ENCODE measurements at places on chromosomes 2 and 18. TPM values are rescaled to one million over a fixed set of nuclear protein-coding genes. Genes with fewer than 3 reads are reported as not detected.

GRCh38 chr2:6111781-6112261 lies 419.6 kb downstream of the SOX11 start:
- H3K27me3 ChIP-seq: no peaks in the 10 kb centered on the region
- no peaks in the 10 kb centered on the region for H3K36me3 ChIP-seq
- DNase-seq: no peak
- H3K27ac ChIP-seq: no peak overlapping the region

DNA sequence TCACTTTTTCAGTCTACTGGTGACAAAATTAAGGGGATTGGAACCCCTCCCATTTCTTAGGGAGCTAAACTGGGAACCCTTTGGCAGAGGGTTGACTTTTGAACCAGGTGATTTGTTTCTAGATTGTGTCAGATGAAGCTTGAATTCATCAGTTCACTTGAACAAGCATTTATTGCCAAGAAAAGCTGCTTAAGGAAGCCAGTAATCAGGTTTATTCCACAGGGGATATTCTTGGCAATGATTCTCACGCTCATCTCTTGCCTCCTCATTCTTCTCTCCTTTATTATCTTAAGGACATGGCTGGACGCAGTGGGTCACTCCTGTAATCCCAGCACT lies 101.0 kb downstream of the ALPK2 start:
- H3K4me3 ChIP-seq: no peak overlapping the region
- no peak for DNase-seq
- H3K4me1 ChIP-seq: peaks cover 4% of the 10 kb centered on the region
- no peaks in the 10 kb centered on the region for H3K36me3 ChIP-seq
- peak overlapping the region; percentile 15 for H3K27ac ChIP-seq
- H3K27me3 ChIP-seq: no peaks in the 10 kb centered on the region

GRCh38 chr2:187316040-187316439 lies 132.0 kb downstream of the CALCRL start:
- H3K4me3 ChIP-seq: no peak overlapping the region
- H3K36me3 ChIP-seq: no peaks in the 10 kb centered on the region
- H3K4me1 ChIP-seq: no peaks in the 10 kb centered on the region
- no peaks in the 10 kb centered on the region for H3K27me3 ChIP-seq
- no peak overlapping the region for H3K27ac ChIP-seq
- DNase-seq: no peak

DNA sequence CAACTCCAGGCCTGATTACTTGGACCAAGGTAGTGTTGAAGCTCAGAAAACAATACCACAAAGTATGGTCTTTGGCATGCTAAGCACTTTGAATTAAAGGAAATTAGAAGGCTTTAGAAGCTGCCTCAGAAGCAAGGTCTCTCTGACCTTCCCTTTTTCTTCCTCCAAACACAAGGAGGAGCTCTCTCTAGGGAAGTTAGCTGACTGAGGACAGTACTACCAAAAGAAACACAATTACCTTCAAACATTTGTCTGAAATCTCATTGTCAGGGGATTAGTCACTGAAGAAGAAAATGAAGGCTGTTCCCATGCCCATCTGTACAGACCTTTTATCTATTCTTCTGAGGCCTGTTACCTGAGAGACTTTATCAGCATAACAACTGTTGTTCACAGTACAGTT lies 279.3 kb downstream of the CDH20 start:
- H3K36me3 ChIP-seq: no peaks in the 10 kb centered on the region
- H3K27ac ChIP-seq: no peak overlapping the region
- no peak for DNase-seq

GRCh38 chr2:193527146-193527545 lies 1332.4 kb upstream of the TMEFF2 start:
- no peaks in the 10 kb centered on the region for H3K27me3 ChIP-seq
- no peaks in the 10 kb centered on the region for H3K36me3 ChIP-seq
- no peaks in the 10 kb centered on the region for H3K4me1 ChIP-seq

DNA sequence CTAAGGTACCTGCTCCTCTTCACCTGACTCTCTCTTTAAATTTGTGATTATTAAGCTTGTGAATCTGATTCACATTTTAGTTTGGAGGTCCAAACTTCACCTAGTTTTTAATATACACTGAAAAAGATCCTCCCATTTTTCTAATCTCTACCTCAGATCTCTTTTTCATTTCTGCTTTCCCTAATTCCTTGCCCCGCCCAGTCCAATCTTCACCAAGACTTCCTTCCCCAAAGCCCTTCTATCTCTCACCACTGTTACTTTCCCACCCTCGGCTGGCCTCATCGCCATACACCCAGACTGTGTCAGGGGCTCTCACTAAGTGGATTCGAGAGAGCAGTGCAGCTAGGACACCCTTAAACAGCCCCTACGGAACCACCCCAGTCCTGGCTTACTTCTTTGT lies 40.0 kb downstream of the LBH start:
- no peak for DNase-seq
- no peak overlapping the region for H3K4me3 ChIP-seq
- no peak overlapping the region for H3K27ac ChIP-seq
- no peaks in the 10 kb centered on the region for H3K36me3 ChIP-seq
- H3K27me3 ChIP-seq: no peaks in the 10 kb centered on the region

DNA sequence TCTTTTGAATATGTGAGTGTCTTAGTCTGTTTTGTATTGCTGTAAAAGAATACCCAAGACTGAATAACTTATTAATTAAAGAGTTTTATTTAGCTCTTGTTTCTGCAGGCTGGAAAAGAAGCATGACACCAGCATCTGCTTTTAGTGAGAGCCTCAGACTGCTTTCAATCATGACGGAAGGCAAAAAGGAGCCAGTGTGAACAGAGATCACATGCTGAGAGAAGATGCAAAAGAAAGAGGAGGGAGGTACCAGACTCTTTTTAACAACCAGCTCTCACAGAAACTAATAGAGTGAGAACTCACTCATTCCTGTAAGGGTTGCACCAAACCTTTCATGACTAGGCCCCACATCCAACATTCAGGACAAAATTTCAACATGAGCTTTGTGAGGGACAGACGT lies 101.6 kb upstream of the HNMT start:
- DNase-seq: no peak
- H3K27me3 ChIP-seq: no peaks in the 10 kb centered on the region
- H3K27ac ChIP-seq: no peak overlapping the region
- no peaks in the 10 kb centered on the region for H3K36me3 ChIP-seq
- H3K4me1 ChIP-seq: no peaks in the 10 kb centered on the region
- H3K4me3 ChIP-seq: no peak overlapping the region

DNA sequence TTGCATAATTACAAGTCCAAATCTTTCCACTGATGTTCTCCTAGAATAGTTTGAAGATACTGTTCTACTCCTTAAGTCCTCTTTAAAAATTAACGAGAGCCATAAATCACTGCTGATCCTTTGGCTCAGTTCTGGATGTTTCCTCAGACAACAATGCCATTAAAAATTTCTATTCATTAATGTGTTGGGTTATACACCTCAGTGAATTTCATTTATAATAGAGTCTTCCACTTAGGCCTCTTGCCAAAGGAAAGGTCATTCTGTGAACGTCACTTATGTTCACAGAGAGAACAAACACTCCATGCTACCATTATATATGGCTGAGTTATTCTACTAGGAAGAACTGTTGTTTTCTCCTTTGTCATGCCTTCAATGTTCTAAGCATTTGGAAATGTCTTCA lies 1472.3 kb upstream of the CELF4 start:
- H3K27me3 ChIP-seq: no peaks in the 10 kb centered on the region
- no peak overlapping the region for H3K4me3 ChIP-seq
- no peaks in the 10 kb centered on the region for H3K36me3 ChIP-seq
- no peak for DNase-seq
- no peak overlapping the region for H3K27ac ChIP-seq
- no peaks in the 10 kb centered on the region for H3K4me1 ChIP-seq

GRCh38 chr2:74497777-74498499 lies 1.5 kb downstream of the LBX2 start:
- H3K4me3 ChIP-seq: peak overlapping the region; percentile 31
- H3K4me1 ChIP-seq: peaks cover 30% of the 10 kb centered on the region
- no peak for DNase-seq
- H3K36me3 ChIP-seq: peaks cover 17% of the 10 kb centered on the region
- H3K27ac ChIP-seq: no peak overlapping the region

DNA sequence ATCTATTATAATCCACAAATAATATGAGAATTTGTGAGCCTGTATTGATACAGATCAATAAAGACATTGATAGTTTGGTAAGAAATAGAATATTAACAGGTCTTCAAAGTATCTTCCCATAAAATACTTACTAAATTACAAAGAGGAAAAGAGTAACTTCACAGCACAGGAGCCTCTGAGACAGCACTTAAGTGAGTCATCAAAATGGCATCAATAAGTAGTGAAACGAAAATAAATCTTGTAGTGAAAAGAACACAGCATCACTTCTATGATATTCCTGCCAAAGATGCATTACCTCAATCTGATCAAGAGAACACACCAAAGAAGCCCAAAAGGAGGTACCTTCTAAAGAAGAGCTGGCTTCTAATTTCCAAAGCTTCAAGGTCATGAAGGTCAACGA lies 116.4 kb downstream of the CBLN2 start:
- H3K27me3 ChIP-seq: no peaks in the 10 kb centered on the region
- no peak overlapping the region for H3K4me3 ChIP-seq
- no peak for DNase-seq
- no peak overlapping the region for H3K27ac ChIP-seq

GRCh38 chr2:65349863-65350262 lies 82.5 kb downstream of the SPRED2 start:
- DNase-seq: peak; percentile 92
- H3K4me1 ChIP-seq: peaks cover 27% of the 10 kb centered on the region
- H3K4me3 ChIP-seq: no peak overlapping the region
- no peaks in the 10 kb centered on the region for H3K36me3 ChIP-seq

GRCh38 chr2:30731706-30732105 lies 75.5 kb downstream of the CAPN13 start:
- no peaks in the 10 kb centered on the region for H3K36me3 ChIP-seq
- no peak for DNase-seq

DNA sequence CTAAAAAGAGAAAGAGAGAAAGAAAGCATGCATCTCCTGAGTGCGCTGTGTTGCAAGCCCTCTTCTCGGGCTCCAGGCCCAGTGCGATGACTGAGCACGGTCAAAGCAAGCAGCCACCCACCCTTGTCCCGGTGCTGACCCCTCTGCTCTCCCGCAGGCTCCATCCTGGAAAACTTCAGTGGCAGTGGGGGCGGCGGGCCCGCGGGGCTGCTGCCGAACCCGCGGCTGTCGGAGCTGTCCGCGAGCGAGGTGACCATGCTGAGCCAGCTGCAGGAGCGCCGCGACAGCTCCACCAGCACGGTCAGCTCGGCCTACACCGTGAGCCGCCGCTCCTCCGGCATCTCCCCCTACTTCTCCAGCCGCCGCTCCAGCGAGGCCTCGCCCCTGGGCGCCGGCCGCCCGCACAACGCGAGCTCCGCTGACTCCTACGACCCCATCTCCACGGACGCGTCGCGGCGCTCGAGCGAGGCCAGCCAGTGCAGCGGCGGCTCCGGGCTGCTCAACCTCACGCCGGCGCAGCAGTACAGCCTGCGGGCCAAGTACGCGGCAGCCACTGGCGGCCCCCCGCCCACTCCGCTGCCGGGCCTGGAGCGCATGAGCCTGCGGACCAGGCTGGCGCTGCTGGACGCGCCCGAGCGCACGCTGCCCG lies 252.5 kb downstream of the GLI2 start:
- peaks cover 82% of the 10 kb centered on the region for H3K36me3 ChIP-seq
- no peak overlapping the region for H3K4me3 ChIP-seq
- DNase-seq: no peak
- H3K27me3 ChIP-seq: no peaks in the 10 kb centered on the region
- H3K4me1 ChIP-seq: no peaks in the 10 kb centered on the region

- H3K4me3 ChIP-seq: peak overlapping the region; percentile 82
- no peak for DNase-seq
- H3K27ac ChIP-seq: peak overlapping the region; percentile 96
- no peaks in the 10 kb centered on the region for H3K27me3 ChIP-seq
- H3K36me3 ChIP-seq: no peaks in the 10 kb centered on the region
Observed at GRCh38 chr2:178478130-178478438, 316 bp downstream of the FKBP7 start.

DNA sequence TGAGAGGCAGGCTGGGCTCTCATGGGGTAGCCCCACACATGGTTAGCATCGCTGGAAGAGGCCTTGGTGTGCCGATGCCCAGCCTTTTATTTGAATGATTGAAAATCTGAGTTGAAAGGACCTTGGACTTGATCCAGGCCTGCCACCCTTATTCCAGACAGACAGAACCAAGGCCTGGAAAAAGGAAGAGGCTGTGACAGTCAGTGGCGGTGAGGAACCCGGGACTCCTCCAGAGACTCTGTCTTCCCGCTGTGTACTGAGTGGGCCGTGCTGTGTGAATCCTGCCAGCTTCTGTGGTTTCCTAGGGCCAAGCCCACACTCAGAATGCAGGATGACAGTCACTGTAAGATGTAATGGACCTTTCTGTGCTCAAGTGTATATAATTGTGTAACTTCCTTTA lies 218.5 kb downstream of the LDLRAD4 start:
- H3K4me3 ChIP-seq: no peak overlapping the region
- H3K27ac ChIP-seq: no peak overlapping the region
- no peaks in the 10 kb centered on the region for H3K36me3 ChIP-seq
- H3K4me1 ChIP-seq: peaks cover 50% of the 10 kb centered on the region
- no peaks in the 10 kb centered on the region for H3K27me3 ChIP-seq

DNA sequence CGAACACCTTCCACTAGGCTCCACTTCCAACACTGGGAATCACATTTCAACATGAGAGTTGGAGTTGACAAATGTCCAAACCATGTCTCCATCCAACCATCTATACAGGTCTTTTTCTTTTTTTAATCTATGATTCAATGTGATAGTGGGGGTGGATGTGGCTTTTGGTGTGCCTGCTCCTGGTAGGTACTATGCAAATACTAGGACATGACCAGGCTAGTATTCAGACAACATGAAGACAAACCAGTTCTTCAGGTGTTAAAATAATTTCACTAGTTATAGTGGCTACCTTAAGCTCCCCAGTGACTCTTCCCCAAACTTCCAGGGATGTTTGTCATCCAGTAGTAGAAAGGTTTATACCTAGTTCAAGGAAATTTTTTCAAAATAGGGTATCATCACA lies 387.5 kb downstream of the CDH2 start:
- H3K36me3 ChIP-seq: no peaks in the 10 kb centered on the region
- H3K4me3 ChIP-seq: no peak overlapping the region
- H3K27me3 ChIP-seq: no peaks in the 10 kb centered on the region
- DNase-seq: no peak
- no peaks in the 10 kb centered on the region for H3K4me1 ChIP-seq

DNA sequence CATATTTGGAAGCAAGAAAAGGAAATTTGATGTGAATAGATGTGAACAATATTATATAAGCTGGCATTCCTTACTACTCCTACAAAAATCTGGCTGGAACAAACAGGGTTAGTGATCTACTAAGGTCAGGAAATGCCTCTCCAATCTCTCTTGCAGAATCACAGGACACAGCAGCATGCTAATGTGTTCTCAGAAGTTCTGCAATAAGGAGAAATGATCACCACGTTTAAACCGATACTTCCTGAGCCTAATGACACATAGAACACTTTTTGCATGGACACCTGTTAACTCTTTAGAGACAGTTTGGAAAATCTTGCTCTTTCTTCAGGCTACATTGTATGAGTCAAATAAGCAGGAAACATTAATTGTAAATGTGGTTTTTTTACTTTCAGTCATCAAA lies 89.6 kb upstream of the MAP3K20 start:
- no peaks in the 10 kb centered on the region for H3K36me3 ChIP-seq
- DNase-seq: no peak
- no peak overlapping the region for H3K27ac ChIP-seq
- no peak overlapping the region for H3K4me3 ChIP-seq
- peaks cover 8% of the 10 kb centered on the region for H3K4me1 ChIP-seq

CDKL4 gene
- total RNA-seq: 3.7 TPM

SNED1 gene
- total RNA-seq: 9.3 TPM

MC2R gene
- total RNA-seq: 0.17 TPM

NEMP2 gene
- total RNA-seq: 2.5 TPM

FAM228B gene
- total RNA-seq: 26.6 TPM

ANKRD53 gene
- 0.66 TPM for total RNA-seq

NT5DC4 gene
- not detected for total RNA-seq

SLC9A4 gene
- not detected for total RNA-seq

PAX3 gene
- not detected for total RNA-seq

OTOS gene
- total RNA-seq: not detected

SERPINB12 gene
- total RNA-seq: not detected

ADGRF3 gene
- total RNA-seq: not detected

Measured in esophagus muscularis mucosa (tissue), 4 donors.